ENCODE measurements at places on chromosomes 1 and 21. TPM values are rescaled to one million over a fixed set of nuclear protein-coding genes. Genes with fewer than 3 reads are reported as not detected.

PTCH2 gene
- total RNA-seq, result 0.51 TPM

ASPM gene
- 9.4 TPM for total RNA-seq

TFF1 gene
- total RNA-seq, result not detected

CDC42 gene
- 370 TPM for total RNA-seq

APCS gene
- total RNA-seq, result not detected

AQP10 gene
- total RNA-seq, result not detected

DNA sequence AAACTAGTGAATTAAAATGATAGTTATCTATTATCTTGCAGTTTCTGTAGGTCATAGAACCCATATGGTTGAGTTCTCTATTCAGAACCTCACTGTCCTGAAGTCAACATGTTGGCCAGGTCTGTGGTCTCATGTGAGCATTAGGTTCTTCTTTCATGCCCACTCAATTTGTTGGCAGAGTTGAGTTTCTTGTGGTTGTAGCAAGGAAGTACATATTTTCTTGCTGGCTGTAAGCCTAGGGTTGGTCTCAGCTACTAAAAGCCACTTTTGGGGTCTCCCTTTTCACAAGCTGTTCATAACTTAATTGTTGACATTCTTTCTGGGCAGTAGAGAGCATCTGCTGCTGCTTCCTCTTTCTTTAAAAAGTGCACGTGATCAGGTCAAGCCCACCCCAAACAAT is 1165.1 kb upstream of the NCAM2 start:
- no peaks in the 10 kb centered on the region for H3K27me3 ChIP-seq
- peaks cover 2% of the 10 kb centered on the region for H3K4me1 ChIP-seq
- H3K4me3 ChIP-seq, result no peak overlapping the region
- no peak overlapping the region for H3K27ac ChIP-seq
- no peaks in the 10 kb centered on the region for H3K36me3 ChIP-seq

DNA sequence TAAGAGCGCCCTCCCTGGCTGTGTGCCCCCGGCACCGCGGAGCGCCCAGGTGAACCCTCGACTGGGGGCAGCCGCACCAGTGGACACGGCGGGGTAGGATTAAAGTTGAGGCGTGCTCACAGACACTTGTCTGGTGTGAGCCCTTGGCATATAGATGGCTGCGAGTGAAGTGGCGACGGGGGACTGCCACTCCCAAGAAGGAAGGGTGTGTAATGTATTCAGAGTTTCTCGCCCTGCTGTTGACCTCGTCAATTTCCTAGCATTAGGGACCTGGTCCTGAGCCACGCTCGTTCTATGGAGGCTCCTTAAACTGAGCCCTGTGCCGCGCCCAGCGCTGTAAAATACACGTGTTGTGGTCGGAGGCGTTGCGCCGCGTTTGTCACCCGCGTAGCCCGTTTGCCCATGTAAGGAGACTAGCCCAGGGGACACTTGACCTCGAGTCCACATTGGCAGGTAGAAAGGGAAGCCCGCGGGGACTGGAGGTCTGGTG is 554 bp downstream of the EVA1C start:
- DNase-seq, result no peak
- peaks cover 3% of the 10 kb centered on the region for H3K4me1 ChIP-seq
- peaks cover 13% of the 10 kb centered on the region for H3K27me3 ChIP-seq
- peaks cover 3% of the 10 kb centered on the region for H3K36me3 ChIP-seq
- no peak overlapping the region for H3K27ac ChIP-seq

GRCh38 chr1:188170411-188170810 is 1341.7 kb downstream of the PLA2G4A start:
- no peaks in the 10 kb centered on the region for H3K27me3 ChIP-seq
- H3K4me3 ChIP-seq, result no peak overlapping the region
- H3K4me1 ChIP-seq, result no peaks in the 10 kb centered on the region
- no peak overlapping the region for H3K27ac ChIP-seq

DNA sequence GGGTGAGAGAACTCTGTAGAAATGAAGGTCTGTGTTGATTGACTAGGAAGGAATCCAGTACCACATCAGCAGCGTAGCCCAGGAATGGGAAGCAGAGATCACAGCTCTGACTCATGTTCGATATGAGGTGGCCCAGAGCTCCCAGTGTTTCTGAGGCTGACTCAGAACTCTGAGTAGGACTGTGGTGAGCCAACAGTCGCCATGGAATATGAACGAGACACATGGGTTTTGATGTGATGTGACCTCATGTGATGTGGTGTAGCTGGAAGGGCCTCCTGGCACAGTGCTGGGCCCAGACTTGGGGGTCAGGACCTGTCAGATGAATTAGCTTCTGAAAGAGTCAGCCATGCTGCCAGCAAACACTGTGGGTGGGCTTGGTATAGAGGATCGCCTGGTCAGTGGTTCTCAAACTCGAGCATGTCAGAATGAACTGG is 237.0 kb downstream of the MRPL39 start:
- no peak for DNase-seq
- no peaks in the 10 kb centered on the region for H3K27me3 ChIP-seq
- H3K27ac ChIP-seq, result no peak overlapping the region
- no peak overlapping the region for H3K4me3 ChIP-seq
- no peaks in the 10 kb centered on the region for H3K4me1 ChIP-seq

DNA sequence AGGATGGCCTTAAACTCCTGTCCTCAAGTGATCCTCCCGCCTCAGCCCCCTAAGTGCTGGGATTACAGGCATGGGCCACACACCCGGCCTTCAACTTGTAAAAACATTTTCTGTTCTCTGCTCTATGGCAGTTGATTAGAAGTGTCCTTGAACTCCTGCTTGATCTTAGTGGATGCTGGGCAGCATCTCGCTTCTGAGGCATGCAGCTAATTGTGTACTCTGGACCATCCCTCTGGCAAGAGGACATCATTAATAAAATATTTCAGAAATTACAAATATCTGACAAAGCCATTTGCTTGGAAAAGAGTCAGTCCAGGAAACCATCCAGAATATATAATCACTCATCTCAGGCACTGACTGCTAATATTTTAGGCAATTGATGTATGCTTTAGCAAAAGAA is 8.1 kb downstream of the NGF start:
- no peak overlapping the region for H3K27ac ChIP-seq
- H3K36me3 ChIP-seq, result no peaks in the 10 kb centered on the region
- DNase-seq, result no peak
- peaks cover 31% of the 10 kb centered on the region for H3K4me1 ChIP-seq
- H3K4me3 ChIP-seq, result no peak overlapping the region
- H3K27me3 ChIP-seq, result peaks cover 1% of the 10 kb centered on the region

GRCh38 chr1:203268901-203269653 is 36.2 kb upstream of the BTG2 start:
- peaks cover 3% of the 10 kb centered on the region for H3K4me1 ChIP-seq
- no peaks in the 10 kb centered on the region for H3K36me3 ChIP-seq
- H3K27me3 ChIP-seq, result no peaks in the 10 kb centered on the region
- peak; percentile 58 for DNase-seq
- H3K27ac ChIP-seq, result no peak overlapping the region
- H3K4me3 ChIP-seq, result no peak overlapping the region

GRCh38 chr1:46148318-46148717 is 15.9 kb upstream of the PIK3R3 start:
- H3K36me3 ChIP-seq, result no peaks in the 10 kb centered on the region
- no peaks in the 10 kb centered on the region for H3K27me3 ChIP-seq
- H3K4me3 ChIP-seq, result no peak overlapping the region
- DNase-seq, result no peak

GRCh38 chr1:165495858-165496205 is 48.0 kb upstream of the LRRC52 start:
- H3K27me3 ChIP-seq, result peaks cover 1% of the 10 kb centered on the region
- H3K4me3 ChIP-seq, result no peak overlapping the region
- no peaks in the 10 kb centered on the region for H3K4me1 ChIP-seq
- H3K36me3 ChIP-seq, result no peaks in the 10 kb centered on the region

- DNase-seq, result peak; percentile 38
- no peak within 1 kb of the TSS for H3K27ac ChIP-seq
Measured at GRCh38 chr1:4653796-4654725, at the start of gene AJAP1. TSS of gene AJAP1 (plus strand) at chr1:4654609. CDS start at chr1:4655426, 817 bp downstream.

DNA sequence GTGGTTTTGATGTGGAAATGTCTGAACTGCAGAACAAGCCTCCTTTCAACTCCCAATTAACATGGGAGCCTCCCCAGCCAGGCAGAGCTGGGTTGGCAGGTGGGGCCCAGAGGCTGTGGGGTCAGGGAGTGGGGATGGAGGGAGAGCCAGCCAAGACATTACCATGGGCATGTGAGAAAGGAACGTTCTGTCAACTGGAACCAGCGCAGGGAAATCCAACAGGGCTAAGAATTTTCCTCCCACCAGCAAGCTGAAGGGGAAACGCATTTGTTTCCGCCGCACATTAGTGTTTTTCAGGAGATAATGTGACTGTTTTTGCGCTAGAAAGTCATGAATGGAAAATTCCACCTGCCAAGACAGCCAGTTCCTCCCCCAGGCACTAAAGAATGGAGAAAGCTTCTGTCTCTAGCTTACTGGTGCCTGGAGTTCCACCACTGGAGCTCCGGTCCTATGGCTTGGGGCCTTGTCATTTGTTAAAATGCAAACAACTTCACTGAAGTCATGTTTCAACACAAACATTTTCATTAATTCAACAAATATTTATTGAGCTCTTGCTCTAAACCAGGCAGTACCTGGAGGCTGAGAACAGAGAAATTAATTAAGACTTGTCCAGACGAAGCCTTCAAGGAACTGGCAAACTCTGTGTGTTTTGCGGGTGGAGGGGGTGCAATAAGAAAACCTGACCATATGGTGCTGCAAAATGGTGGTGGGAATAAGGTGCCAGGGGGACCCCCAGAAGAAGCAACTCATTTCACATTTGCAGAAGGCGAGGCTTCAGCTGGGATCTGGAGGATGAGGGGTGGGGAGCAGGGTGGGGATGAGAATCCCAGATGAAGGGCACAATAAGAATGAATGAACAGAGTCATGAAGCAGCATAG is 305.1 kb downstream of the MATN1 start:
- no peak overlapping the region for H3K27ac ChIP-seq
- H3K4me1 ChIP-seq, result no peaks in the 10 kb centered on the region
- H3K27me3 ChIP-seq, result peaks cover 2% of the 10 kb centered on the region
- no peaks in the 10 kb centered on the region for H3K36me3 ChIP-seq

- no peak overlapping the region for H3K4me3 ChIP-seq
- H3K27ac ChIP-seq, result no peak overlapping the region
- no peaks in the 10 kb centered on the region for H3K36me3 ChIP-seq
- H3K27me3 ChIP-seq, result no peaks in the 10 kb centered on the region
Measured at GRCh38 chr1:14138135-14138506, 438.1 kb downstream of the PRDM2 start.

GRCh38 chr1:245288796-245289195 is 134.0 kb downstream of the KIF26B start:
- H3K4me1 ChIP-seq, result peaks cover 40% of the 10 kb centered on the region
- H3K27ac ChIP-seq, result no peak overlapping the region
- no peak for DNase-seq
- H3K36me3 ChIP-seq, result no peaks in the 10 kb centered on the region

GRCh38 chr1:72375226-72375625 is 92.9 kb upstream of the NEGR1 start:
- H3K27ac ChIP-seq, result peak overlapping the region; percentile 87
- H3K27me3 ChIP-seq, result no peaks in the 10 kb centered on the region
- peak overlapping the region; percentile 42 for H3K4me3 ChIP-seq
- peaks cover 21% of the 10 kb centered on the region for H3K4me1 ChIP-seq
- DNase-seq, result no peak

DNA sequence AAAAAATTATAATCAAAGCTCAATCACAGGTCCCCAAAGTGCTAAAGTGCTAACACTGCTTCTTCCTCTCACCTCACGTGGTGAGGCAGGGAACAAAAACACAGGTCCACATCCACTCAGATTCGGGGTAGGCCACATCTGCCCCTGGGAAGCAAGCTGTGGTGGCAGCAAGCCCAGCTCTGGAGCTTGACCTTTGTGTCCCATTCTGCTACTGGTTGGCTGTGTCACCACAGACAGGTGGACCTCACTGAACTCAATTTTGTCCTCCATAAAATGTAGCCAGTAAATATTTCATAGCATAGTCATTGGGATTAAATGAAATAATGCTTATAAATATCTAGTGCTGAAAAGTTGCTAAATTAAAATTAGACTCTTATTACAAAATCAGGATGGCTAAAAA is 8.5 kb downstream of the AZIN2 start:
- H3K27me3 ChIP-seq, result peaks cover 6% of the 10 kb centered on the region
- no peak overlapping the region for H3K4me3 ChIP-seq
- H3K36me3 ChIP-seq, result no peaks in the 10 kb centered on the region
- no peak for DNase-seq
- peaks cover 13% of the 10 kb centered on the region for H3K4me1 ChIP-seq

GRCh38 chr1:58045094-58045705 is 501.3 kb downstream of the OMA1 start:
- no peak for DNase-seq
- no peaks in the 10 kb centered on the region for H3K4me1 ChIP-seq
- H3K36me3 ChIP-seq, result no peaks in the 10 kb centered on the region
- H3K4me3 ChIP-seq, result no peak overlapping the region

- H3K36me3 ChIP-seq, result no peaks in the 10 kb centered on the region
- no peak overlapping the region for H3K4me3 ChIP-seq
- peaks cover 5% of the 10 kb centered on the region for H3K4me1 ChIP-seq
- no peak overlapping the region for H3K27ac ChIP-seq
Measured at GRCh38 chr21:45355573-45355972, 49.4 kb upstream of the COL18A1 start.

- H3K4me1 ChIP-seq, result peaks cover 9% of the 10 kb centered on the region
- peaks cover 63% of the 10 kb centered on the region for H3K36me3 ChIP-seq
- DNase-seq, result no peak
- H3K27ac ChIP-seq, result no peak overlapping the region
Measured at GRCh38 chr1:54863267-54863665, 23.7 kb downstream of the DHCR24 start.

DNA sequence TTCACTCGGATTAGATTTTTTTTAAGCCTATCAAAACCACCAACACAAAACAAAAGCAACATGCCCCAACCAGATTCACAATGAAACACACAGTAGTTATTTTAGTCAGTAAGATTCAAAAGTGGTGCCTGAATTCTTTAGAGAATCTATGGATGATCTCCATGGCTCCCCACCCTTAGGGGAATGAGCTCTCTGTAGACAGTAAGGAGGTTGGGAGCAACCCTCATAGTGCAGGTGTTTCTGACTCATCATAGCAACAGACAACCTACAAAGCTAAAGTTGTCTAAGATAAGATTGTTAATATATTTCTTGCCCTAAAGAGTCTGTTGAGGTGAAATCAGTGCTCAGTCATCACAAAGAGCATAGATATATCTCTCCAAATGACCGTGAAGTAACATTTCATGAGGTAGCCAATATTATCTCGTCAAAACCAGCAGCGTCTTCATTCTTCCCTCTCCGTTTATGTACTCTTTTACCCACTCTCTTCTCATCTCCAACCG is 78.3 kb downstream of the ADAMTS1 start:
- H3K4me3 ChIP-seq, result no peak overlapping the region
- peaks cover 6% of the 10 kb centered on the region for H3K4me1 ChIP-seq
- H3K27ac ChIP-seq, result no peak overlapping the region
- H3K27me3 ChIP-seq, result peaks cover 4% of the 10 kb centered on the region

Measured in endothelial cell (in vitro differentiated cells).